Fibroblast of skin of right quadriceps (primary cell): ENCODE measurements at places on chromosomes 5 and 9.

GRCh38 chr9:36849943-36850342 lies 184.1 kb downstream of the PAX5 start:
- DNase-seq = no peak

DNA sequence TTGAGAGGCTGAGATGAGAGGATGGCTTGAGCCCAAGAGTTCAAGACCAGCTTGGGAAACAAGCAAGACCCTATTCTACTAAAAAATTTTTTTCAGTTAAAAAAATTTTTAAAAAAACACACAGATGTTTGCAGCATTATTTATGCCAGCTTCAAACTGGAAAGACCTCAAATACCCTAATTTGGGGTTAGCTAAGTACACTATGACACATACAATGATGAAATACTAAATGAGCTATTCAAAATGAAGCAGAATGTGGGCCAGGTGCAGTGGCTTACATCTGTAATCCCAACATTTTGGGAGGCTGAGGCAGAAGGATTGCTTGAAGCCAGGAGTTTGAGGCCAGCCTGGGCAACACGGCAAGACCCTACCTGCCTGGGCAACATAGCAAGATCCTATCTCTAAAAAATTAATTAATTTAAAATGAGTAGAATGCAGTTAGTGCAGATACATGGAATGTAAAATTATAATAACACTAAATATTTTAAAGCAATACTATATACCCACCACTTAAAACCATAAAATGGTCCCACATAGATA lies 44.9 kb downstream of the LHFPL2 start:
- DNase-seq = no peak

DNA sequence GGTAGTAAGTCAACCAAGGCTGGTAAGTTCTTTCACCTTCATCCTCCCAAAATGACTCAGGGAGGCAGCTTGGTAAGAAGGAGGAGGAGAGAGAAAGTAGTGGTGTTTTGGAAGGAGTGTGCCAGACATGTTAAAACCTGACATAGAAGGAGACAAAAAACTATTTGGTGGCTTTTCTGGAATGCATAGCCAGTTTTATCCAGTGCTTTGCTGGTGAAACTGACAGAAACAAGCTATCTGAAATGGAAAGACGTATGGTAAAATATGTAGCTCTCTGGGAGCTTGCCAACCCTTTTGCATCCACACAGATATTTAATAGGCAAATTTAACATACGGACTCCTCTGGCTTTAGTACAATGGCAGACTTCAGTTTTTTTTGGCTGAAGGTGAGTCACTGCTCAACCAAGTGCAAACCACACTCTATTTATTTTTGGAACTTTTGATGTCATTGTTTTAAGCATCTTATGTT lies 45.4 kb downstream of the RAB14 start:
- DNase-seq = peak; percentile 93

DNA sequence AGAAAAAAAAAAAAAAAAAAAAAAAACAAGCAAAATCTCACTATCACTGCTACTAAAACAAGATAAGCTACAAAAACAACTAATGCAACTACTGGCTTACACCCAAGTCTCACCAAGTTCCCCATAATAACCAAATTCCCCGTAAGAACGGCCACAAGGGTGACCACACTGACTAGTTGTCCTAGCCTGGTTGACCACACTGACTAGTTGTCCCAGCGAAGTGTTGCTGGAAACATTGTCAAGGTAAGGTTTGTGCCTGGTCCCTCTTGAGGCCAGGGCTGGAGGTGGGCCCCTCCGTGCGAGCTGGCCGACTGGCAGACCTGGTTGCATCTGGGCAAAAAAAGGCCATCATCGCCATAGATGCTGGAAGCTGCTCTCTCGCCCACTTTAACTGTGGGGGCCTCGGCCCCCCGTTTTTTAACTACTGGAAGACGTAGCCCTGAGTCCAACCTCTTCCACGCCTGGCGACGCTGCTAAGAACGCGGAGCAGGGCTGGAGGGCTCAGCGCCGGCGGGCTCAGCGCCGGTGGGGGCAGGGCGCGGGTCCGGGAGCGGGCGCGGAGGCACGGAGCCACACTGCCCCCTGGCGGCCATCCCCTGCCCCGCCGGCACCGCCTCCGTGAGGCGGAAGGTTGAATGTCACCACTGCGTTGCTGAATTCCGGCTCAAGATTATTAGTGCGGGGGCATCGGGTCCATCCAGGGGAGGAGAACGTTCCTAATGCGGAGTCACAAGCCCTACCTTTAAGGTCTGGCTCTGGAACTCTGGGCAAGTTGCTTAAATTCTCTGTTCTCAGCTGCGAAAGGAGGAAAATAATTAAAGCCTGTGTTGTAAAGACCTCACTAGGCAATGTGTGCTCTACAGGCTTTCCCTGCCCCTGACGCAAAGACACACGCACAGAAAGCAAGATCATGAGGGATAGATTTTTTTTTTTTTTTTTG lies 84.0 kb downstream of the HSD17B3 start:
- DNase-seq = peak; percentile 56

DNA sequence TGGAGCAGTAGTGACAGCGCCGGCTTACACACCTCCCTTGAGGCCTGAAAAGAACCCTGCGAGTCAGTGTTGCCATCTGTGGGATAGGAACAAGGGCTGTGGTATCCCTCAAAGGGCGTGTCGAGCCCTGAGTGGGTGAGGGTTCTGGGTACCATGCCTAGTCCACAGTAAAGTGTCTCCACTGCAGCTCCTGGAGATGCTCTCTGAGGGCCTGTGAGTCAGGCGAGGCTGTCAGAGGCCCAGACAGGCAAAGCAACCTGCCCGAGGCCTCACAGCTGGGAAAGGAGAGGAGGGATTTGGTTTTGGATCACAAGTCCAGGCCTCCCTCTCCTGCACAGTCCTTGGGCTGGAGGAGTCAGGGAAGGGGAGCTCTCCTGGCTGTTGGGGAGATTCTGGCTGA lies 6.1 kb downstream of the PRRX2 start:
- DNase-seq = no peak

- no peak for DNase-seq
These were observed 7.2 kb downstream of the SLC2A6 start for GRCh38 chr9:133471551-133472276.

DNA sequence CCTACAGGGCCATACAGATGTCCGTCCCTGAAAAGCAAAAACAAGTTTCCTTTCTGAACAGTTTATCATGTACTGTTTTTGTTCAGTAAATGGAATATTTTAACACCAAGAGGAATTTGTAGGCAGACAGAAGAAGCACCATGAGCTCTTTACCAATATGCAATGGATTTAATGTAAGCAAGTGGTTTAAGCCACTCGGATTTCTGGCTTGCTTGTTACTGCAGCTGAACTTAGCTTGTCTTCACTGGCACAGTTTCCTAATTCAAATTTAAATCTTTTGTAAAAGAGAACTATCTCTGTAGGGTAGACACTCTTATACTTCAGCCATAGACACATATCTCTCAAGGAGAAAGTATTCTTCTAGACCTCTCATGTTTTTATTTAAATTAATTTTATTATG lies 12.7 kb upstream of the EBF1 start:
- no peak for DNase-seq

- DNase-seq = no peak
These were observed 477.3 kb downstream of the DIRAS2 start for GRCh38 chr9:90165281-90165680.

- DNase-seq = no peak
These were observed 260.8 kb upstream of the PPP1R2B start for GRCh38 chr5:156589104-156589945.

GRCh38 chr5:83145241-83145640 lies 67.9 kb downstream of the XRCC4 start:
- DNase-seq = peak; percentile 27

DNA sequence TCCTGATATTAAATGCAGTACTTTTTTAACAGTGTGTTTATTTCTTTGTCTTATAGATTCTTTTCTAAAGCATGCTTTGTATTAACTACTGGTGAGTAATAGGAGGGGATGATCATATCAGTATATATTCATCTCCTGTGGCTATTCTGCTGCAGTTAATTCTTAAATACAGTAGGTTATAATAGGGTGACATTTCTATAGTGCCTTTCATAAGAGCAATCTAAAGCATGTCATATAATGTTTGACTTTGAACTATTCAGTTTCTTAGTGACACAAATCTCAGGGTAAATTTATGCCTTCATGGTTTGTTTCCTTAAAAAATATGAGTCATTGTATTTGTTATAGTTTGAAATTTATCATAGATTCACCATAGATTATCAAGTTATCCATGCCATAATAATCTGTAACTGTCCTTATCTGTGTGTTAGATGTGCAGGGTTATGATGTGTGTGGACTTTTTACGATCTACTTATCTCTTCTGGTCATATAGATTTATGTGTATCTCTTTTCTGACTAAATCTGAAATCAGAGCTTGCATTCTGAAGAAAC lies 1019.5 kb downstream of the NR2F1-AS1 start:
- DNase-seq = peak; percentile 24

DNA sequence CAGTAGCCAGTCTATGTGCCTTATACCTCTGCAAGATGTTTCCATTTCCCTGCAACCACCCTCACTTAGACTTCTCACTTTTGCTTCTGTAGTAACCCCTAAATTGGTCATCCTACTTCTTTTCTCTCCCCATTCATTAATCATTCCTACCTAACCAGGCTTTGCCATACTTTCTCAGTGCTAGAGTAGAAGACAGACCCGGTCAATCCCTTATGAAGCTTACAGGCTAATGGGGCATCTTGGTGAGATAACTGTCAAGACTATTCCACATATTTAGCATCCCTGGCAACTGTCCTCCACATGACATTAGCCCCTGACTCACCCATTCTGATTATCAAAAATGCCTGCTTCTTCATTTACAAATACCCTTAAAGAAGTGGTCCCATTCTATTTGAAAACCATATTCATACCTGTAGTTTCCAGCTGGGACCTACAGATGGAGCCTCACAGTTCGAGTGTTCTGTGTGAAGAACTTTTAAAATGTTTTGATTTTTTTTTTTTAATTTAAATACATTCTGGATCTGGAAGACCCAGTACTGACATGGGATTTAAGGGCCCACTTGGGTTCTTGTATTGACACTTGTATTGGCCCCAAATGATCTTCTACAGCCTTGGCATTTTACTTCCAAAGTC lies 21.0 kb downstream of the F2RL2 start:
- DNase-seq = peak; percentile 37

- no peak for DNase-seq
These were observed 4.2 kb downstream of the B4GALT7 start for GRCh38 chr5:177604116-177604521.

- no peak for DNase-seq
These were observed 44.9 kb upstream of the ZNF462 start for GRCh38 chr9:106818034-106818433.

- no peak for DNase-seq
These were observed 273.4 kb downstream of the SLIT3 start for GRCh38 chr5:169027501-169028061.

DNA sequence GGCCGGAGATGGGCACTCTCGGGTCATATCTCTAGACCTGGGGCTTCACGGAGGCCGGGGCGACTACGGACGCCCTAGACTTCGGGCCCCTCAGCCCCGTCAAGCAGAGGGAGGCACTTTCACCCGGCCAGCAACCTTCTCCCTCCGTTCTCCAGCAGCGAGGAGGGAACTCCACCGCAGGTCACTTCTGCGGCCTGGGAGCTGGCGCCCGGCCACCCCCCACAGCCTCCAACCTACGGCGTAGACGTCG lies 201 bp downstream of the DOLK start:
- no peak for DNase-seq

GRCh38 chr5:111829701-111830100 lies 72.7 kb upstream of the NREP start:
- DNase-seq = peak; percentile 90

GRCh38 chr9:83006378-83006777 lies 56.6 kb downstream of the RASEF start:
- no peak for DNase-seq

- no peak for DNase-seq
These were observed 475.1 kb downstream of the SPOCK1 start for GRCh38 chr5:137024044-137024443.
